Hippocampal formation (tissue), 2 donors: ENCODE measurements at places on chromosomes 2 and 18.

DNA sequence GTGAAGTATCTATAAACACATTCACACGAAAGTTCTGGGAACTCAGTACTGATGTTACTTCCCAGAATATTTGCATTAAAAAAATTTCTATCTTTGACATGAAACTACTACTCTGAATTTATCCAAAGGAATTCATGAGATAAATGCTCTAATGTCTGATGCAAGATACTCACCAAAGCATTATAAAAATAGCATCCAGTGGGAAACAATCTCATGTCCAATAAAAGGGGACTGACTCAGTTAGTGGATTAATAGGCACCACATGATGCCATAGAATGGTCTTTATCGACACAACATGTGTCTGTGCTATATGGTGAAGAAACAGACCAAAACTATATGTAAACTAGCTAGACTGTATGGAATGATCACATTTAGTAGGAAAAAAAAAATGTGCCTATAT lies 33.9 kb downstream of the LAMA3 start:
- DNase-seq, result no peak

DNA sequence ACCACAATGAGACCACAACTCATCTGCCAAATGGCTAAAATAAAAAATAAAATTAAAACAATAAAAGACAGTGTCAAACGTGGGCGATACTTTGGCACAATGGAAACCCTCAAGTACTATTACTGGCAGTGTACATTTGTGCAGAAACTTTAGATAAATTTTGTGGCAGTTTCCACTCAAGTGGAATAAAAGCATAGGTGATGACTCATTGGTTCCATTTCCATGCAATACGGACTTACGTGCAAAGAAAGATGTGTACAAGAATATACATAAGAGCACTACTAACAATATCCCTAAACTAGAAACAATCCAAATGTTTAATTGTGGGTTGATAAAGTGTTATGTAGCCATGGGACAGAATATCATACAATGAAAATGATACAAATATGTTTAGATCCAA lies 259.0 kb upstream of the HNMT start:
- DNase-seq, result no peak

DNA sequence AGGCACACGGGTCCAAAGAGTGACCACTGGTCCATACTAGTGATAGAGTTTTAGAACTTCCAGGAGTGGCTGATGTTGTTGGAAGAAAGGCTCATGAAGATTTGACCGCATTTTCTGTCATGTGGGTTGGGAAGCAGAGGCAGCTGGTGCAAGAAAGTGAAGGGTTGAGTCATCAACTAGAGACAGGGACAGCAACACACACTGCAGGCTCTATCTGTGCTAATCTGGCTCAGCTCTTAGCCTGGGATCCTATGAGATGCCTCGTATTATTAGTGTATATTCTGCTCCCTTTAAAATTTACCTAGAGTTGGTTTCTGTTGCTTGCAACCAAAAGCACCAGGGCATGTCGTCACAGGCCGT lies 2.5 kb upstream of the SH3RF3 start:
- DNase-seq, result no peak

GRCh38 chr2:64238799-64239198 lies 94.6 kb upstream of the PELI1 start:
- DNase-seq, result no peak

DNA sequence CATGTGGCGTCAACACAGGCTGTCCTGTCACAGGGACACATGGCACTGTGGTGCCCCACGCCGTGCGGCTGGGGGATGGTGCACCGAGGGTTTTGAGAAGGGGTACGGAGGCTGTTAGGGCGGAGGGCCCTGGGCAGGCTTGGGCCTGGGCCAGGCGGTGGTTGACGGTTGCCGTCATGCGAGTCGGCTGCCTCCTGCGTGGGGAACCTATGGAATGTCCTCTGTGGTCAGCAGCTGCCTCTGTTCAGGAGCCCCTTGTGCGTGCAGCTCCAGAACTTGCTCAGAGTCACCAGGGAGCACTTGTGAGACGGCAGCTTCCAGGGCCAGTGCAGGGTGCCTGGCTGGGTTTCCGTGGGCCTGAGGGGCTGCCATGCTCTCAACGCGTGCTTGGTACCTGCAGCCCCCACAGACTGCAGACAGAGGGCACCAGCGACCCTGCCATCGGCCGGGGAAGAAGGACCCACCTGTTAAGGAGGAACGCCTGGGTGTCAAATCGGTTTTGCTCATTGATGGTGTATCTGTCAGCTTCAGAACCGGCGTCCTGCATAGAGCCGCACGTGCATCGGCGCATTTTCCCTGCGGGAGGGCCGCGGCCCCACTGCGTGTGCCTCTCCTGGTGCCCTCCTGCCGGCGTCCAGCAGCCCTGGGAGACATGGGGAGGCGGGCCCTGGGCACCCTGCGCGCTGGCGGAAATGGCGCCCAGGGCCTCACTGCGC lies 10.0 kb upstream of the D2HGDH start:
- DNase-seq, result no peak

GRCh38 chr18:34121200-34121721 lies 103.5 kb downstream of the NOL4 start:
- no peak for DNase-seq

- DNase-seq, result no peak
These were observed 160.7 kb upstream of the HDAC4 start for GRCh38 chr2:239561446-239562001.

DNA sequence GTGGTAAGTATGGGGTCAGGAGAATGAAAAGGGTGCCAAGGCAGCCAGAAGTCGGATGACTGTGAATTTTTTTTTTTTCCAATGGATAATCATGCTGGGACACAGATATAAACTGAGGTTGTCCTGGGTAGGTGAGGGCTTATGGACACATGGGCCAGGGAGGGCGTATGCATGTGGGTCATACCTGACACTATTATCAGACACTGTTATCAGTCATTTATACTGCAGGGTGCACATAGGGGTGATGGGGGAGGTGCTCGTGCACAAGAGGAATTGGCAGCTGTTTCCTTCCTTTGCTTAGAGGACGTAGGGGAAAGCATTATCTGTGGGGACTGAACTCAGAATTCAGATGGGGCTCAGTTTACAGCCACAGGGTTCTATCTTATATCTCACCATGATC lies 10.1 kb downstream of the CTIF start:
- no peak for DNase-seq

DNA sequence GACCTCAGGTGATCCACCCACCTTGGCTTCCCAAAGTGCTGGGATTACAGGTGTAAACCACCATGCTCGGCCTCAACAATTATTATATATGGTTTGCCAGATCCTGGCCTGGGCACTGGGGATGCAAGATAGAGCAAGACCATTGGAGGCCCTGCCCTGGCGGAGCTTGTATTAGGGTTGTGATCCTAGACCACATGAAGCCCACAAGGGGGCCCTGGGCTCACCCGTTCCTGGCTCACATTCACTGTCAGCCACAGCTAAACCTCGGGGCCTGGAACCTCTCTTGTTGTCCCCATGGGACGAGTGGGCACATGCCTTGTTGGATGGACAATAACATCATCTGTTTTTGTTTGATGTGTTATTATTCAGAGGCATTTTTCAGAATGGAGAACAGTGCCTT lies 14.9 kb downstream of the HPCAL1 start:
- DNase-seq, result no peak

- DNase-seq, result no peak
These were observed 122.3 kb downstream of the PLCL1 start for GRCh38 chr2:197926673-197927072.

DNA sequence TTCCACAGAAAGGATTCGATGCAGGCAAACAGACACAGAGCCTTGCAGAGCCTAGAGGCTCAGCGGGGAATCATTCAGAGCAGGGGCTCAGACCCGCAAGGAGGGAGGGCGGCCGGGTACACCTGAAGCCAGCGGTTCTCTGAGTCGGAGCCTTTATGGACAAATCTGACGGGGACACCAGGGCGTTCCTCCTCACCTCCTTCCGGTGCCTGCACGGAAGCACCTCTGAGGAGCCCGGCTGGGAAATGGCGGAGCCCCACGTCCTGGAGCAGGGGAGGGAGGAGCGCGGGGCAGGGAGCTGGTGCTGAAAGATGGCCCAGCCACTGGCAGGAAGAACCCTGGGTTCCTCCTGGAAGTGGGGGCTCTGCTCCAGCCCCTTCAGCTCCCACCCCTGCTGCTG lies 193.5 kb upstream of the ALKAL2 start:
- no peak for DNase-seq

DNA sequence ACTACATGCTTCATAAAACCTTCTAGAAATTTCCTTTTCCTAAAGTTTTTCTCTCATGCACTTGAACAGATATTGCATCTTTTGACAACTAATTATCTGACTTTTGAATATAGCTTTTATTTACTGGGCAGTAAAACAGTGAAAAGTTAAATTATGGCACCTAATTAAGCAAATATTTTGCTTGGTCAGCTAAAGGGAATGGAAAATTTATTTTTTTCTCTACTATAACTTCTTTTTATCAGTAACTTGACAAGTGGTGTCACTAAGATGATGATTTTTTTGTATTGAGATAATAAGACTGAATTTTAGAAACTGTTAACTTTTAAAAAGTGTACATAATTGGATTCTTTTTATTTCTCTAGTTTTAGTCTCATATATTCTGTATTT lies 351.6 kb downstream of the PIK3C3 start:
- no peak for DNase-seq

DNA sequence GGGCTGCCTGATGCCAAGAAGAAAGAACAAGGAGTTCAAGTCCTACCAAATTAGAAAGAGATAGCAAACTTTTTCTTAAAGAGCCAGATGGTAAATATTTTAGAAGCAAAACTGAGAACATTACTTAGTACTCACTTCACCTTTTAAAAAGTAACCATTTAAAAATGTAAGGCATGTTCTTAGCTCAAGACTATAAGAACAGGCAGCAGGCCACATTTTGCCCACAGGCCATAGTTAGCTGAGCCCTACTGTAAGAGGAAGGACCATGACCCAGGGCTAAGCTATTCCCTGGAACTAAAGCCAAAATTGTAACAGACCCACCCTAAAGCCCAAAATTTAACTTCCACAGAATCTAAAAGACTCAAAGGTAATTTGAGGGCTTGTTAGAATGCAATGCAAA lies 31.3 kb downstream of the USP40 start:
- DNase-seq, result no peak

- no peak for DNase-seq
These were observed 293.1 kb upstream of the KLHL29 start for GRCh38 chr2:23091900-23092299.

DNA sequence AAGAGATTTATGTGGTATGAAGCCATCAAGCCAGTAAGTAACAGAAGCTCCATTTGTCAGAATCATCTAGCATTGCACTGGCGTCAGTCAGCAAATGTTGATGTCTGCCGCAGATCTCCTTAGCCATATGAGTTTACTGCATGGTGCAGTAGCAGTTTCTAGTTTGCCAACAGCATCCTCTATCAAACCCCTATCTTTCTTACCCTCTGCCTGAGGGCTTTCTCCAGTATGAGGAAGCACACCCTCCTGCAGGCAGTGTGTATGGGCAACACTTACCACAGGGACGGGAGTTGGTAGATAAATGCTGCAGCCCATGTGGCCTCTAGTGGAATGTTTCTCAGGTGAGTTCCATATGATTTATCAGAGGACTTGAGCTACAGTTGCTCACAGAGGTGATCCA lies 63.7 kb downstream of the EFEMP1 start:
- no peak for DNase-seq

GRCh38 chr18:31258789-31259188 lies 59.2 kb upstream of the DSG1 start:
- DNase-seq, result no peak

DNA sequence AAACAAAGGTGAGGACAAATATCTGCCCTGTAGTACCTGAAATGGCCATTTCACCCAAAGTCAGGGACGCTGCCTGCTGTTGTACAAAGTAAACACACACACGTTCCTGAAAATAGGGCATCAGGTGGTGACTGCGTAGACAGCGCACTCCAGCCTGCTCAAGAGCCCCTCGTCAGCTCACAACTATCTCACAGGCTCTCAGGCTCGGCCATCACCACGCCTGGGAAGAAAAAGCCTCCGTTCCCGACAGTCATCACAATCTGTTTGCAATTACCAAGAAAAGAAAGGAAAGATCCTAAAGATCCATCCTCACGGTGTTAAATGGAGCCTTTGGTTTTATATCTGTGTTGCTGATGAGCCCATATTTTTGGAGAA lies 230.2 kb downstream of the ZNF516 start:
- DNase-seq, result no peak

DNA sequence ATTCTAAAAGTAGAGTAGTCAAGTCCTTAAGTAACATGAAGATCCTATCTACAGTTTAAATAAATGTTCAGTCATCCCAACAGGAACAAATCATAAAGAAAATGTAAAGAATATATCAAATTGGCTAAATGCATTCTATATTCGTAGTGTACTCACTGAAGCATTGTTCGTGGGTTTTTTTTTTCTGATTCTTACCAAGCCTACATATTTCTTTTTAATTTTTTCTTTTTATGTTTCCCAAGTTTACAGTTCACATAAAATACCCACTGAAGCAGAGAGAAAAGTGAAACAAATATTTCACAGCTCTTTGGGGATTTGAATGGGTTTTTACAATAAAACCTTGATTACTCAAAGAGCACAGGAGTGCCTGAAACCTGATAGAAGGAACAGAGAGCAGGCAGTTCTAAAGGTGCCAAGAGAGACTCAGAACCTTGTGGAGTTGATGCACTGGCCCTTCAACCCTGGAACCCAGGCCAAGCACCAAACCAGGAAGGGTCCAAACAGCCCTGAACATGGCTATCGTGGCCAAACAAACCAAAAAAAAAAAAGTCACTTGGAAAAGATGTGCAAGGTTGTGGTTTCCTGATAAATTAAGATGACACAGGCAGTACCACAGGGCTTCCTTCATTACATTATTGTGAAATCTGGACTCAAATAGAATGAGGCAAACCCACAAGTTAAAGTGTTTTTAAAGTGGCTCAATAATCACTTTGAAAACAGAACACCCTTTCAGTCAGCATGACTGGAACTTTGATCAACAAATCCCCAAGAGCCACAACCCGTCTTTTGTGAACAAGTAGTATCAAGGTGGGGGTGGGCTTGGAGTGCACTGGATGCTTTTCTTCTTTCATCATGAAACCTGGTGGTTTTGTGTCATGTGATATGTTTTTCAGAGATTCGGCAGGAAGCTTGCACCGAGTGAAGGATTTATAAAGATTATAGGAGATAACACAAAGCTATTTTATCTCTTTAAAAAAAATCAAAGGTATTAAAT lies 245.0 kb upstream of the FN1 start:
- no peak for DNase-seq

GRCh38 chr2:170845343-170845742 lies 28.7 kb downstream of the GAD1 start:
- no peak for DNase-seq

- DNase-seq, result no peak
These were observed 312.4 kb downstream of the PLCL1 start for GRCh38 chr2:198116756-198117155.

GRCh38 chr18:23171581-23172156 lies 36.4 kb downstream of the CABLES1 start:
- no peak for DNase-seq

GRCh38 chr18:52617931-52618330 lies 277.9 kb downstream of the DCC start:
- no peak for DNase-seq

DNA sequence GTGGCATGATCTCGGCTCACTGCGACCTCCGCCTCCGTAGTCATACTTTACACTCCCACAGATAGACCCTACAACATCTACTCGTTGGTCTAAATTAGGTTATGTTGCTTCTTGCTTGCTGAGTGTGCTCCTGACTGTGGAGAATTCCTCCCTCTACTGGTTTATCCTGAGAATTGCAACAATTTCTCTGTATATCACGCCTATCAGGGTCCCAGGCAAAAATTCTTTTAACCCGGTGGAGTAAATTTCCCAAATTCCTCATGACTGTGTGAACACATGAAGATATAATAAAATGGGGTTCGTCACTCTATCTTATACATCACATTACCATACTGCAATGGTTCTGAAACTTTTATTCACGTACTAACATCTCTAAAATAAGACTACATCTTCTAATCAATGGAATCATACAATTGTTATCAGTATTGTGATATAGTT lies 156.7 kb downstream of the EVA1A start:
- peak; percentile 40 for DNase-seq
